Progenitor cell of endocrine pancreas (in vitro differentiated cells): ENCODE measurements at places on chromosomes 12 and 14. TPM values are rescaled to one million over a fixed set of nuclear protein-coding genes. Genes with fewer than 3 reads are reported as not detected.

GRCh38 chr12:96257550-96258103 lies 63.5 kb downstream of the ELK3 start:
- no peak for DNase-seq

- no peak for DNase-seq
Observed at GRCh38 chr12:43816168-43816567, 10.1 kb upstream of the TWF1 start.

GRCh38 chr12:89140602-89141238 lies 211.6 kb downstream of the DUSP6 start:
- DNase-seq: no peak

- DNase-seq: no peak
Observed at GRCh38 chr12:54981796-54982195, 2.8 kb downstream of the TESPA1 start.

Gene ATP23
- 6.0 and 6.6 TPM in 2 replicates for total RNA-seq

Gene FAM90A1
- 0.22 TPM in 1 of 2 replicates, not detected in the other for total RNA-seq

Gene P2RX7
- not detected in 2 replicates for total RNA-seq

Gene LRRC10
- not detected in 2 replicates for total RNA-seq
